ENCODE measurements at places on chromosomes 7 and 10. TPM values are rescaled to one million over a fixed set of nuclear protein-coding genes. Genes with fewer than 3 reads are reported as not detected.

C7orf57 gene
- total RNA-seq, result not detected

UBN2 gene
- total RNA-seq, result 11.5 TPM

CLDN4 gene
- not detected for total RNA-seq

AMZ1 gene
- under 0.01 TPM for total RNA-seq

IMMP2L gene
- 15.7 TPM for total RNA-seq
